ENCODE measurements at places on chromosomes 5 and 9.

DNA sequence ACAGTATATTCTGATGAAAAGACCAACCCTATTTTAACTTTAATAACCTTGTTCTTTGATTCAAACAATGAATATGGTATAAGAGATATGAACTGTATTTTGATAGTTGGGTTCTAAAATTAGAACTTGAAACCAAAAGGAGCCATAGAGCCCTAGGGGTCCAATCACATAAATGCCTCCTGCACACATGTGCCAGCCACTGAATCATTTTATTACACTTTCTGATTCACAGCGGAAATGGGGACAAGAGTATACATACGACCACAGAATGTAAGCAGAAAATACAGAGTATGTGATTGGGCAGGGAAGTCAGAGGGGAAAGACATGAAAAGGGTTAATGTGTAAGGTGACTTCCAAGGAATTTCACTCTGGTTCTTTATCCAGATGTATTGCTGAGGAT is 1000.2 kb downstream of the NR2F1-AS1 start:
- no peak for DNase-seq
- no peaks in the 10 kb centered on the region for H3K36me3 ChIP-seq
- no peak overlapping the region for H3K27ac ChIP-seq
- H3K27me3 ChIP-seq, result no peaks in the 10 kb centered on the region
- no peak overlapping the region for H3K4me3 ChIP-seq

DNA sequence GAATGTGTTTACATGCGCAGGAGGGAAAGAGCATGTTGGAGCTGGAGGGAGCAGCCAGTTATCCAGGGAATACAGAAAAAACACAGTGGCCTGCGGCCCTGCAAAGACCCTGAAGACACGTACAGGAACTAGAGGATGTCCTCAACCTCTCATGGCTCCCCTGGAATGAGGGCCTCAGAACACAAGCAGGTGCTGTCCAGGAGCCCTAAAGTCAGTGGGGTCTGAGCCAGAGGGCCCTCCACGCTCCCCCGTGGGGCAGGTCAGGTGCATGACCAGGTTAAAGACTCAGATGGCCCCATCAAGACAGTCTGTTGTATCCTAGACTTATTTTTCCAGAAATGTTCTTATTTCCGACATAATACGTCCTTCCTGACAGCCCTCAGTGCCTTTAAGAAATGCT is 106.9 kb downstream of the ROR2 start:
- H3K27ac ChIP-seq, result no peak overlapping the region
- H3K4me1 ChIP-seq, result peaks cover 33% of the 10 kb centered on the region

- peaks cover 2% of the 10 kb centered on the region for H3K4me1 ChIP-seq
- no peak overlapping the region for H3K4me3 ChIP-seq
- no peak for DNase-seq
- no peaks in the 10 kb centered on the region for H3K27me3 ChIP-seq
Observed at GRCh38 chr5:154285661-154286408, 95.3 kb downstream of the GALNT10 start.

- H3K36me3 ChIP-seq, result no peaks in the 10 kb centered on the region
- no peak overlapping the region for H3K4me3 ChIP-seq
- H3K4me1 ChIP-seq, result no peaks in the 10 kb centered on the region
Observed at GRCh38 chr5:39970117-39970798, 545.5 kb upstream of the DAB2 start.

GRCh38 chr5:126595486-126596083 is 566 bp upstream of the ALDH7A1 start:
- H3K36me3 ChIP-seq, result no peaks in the 10 kb centered on the region
- H3K4me3 ChIP-seq, result peak overlapping the region; percentile 67
- no peak for DNase-seq
- H3K4me1 ChIP-seq, result peaks cover 15% of the 10 kb centered on the region

GRCh38 chr5:56803025-56803424 is 12.3 kb upstream of the MAP3K1 start:
- no peak overlapping the region for H3K4me3 ChIP-seq
- H3K4me1 ChIP-seq, result peaks cover 7% of the 10 kb centered on the region
- no peak for DNase-seq
- no peak overlapping the region for H3K27ac ChIP-seq

DNA sequence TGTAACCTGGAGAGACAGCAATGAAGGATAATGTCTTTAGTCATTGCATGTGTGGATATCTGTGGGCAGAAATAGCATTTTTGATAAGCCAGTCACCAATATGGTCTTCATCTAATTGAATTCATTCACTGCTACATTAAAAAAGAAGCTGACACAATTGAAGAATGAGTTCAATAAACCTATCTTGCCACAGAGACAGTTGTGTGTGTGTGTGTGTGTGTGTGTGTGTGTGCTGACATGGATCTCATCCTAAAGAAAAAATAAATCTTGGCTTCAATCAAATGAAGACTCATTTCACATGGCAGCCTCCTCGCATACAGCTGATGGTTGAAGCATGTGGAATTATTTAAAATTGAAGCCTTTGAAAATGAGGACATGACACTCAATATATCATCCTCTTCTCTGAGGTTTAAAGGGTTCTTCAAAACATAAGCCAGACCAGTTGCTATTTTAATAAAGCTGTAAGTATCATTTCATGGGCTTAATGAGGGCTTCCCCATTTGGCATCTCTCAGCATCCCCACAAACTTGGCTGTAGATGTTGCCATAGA is 118.5 kb upstream of the PTPN3 start:
- DNase-seq, result no peak
- no peaks in the 10 kb centered on the region for H3K27me3 ChIP-seq
- no peaks in the 10 kb centered on the region for H3K36me3 ChIP-seq
- H3K27ac ChIP-seq, result no peak overlapping the region
- no peak overlapping the region for H3K4me3 ChIP-seq
- H3K4me1 ChIP-seq, result no peaks in the 10 kb centered on the region

DNA sequence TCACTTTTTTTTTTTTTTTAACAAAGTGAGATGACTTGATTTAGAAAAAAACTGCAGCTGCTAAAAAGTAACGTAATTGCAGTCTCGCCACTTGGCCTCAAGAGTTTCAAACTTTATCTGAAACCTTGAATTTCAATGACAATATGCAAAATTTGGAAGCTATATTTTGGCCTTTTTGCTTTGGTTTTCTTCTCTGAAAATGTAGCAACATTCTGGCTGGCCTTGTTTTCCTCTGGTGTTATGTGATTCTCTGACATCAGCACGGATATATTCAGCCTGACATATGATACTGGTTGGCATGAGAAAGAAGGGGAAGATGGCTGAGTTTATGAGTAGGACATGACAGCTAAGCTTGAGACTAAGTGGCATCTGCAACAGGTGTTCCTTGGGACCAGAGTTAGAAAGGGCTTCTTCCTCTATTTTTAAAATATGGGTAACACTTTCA is 136.5 kb downstream of the MEF2C start:
- no peak overlapping the region for H3K27ac ChIP-seq
- H3K4me3 ChIP-seq, result no peak overlapping the region
- peaks cover 10% of the 10 kb centered on the region for H3K27me3 ChIP-seq
- no peak for DNase-seq
- peaks cover 2% of the 10 kb centered on the region for H3K4me1 ChIP-seq
- H3K36me3 ChIP-seq, result no peaks in the 10 kb centered on the region

GRCh38 chr9:133667759-133668450 is 31.7 kb downstream of the DBH start:
- no peak for DNase-seq
- H3K4me1 ChIP-seq, result no peaks in the 10 kb centered on the region
- H3K27me3 ChIP-seq, result no peaks in the 10 kb centered on the region
- H3K36me3 ChIP-seq, result no peaks in the 10 kb centered on the region

DNA sequence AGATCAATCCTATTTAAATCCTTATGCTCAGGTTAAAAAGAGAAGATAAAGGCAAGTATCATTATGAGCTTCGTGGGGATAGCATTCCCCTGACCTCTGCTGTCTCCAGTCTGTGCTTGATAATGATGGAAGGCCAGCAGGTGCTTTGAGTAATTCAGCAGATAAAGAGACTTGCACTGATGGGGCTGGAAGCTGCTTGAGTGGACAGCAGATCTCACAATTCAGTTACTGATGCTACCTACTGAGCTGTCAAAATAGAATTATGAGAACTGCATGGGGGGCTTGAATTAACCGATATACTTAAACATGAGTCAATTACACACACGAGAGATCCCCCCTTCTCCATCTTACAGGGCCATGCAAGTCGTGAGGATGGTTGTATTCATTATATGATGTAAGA is 107.7 kb upstream of the GPR151 start:
- H3K36me3 ChIP-seq, result no peaks in the 10 kb centered on the region
- no peak overlapping the region for H3K27ac ChIP-seq
- no peaks in the 10 kb centered on the region for H3K4me1 ChIP-seq

DNA sequence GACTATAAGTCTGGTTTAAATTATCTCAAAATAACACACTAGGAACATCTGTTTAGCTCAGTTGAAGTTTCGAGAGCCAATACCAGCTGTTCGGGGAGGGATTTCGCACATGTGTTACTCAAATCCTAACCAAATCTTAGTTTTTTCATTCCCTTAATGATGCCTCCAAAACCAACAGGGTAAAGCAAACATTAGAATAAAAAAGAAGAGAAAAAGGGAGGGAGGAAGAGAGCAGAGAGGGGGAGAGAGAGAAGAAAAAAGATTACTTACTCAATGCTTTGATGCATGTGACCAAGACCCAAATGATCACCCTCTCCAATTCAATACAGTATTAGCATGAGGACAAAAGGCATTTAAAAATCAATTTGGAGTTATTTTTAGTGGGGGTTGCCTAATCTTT is 86.0 kb upstream of the NR5A1 start:
- H3K27me3 ChIP-seq, result peaks cover 28% of the 10 kb centered on the region
- H3K36me3 ChIP-seq, result no peaks in the 10 kb centered on the region
- no peak overlapping the region for H3K4me3 ChIP-seq
- DNase-seq, result no peak
- H3K4me1 ChIP-seq, result no peaks in the 10 kb centered on the region
- no peak overlapping the region for H3K27ac ChIP-seq

- DNase-seq, result no peak
- H3K27me3 ChIP-seq, result peaks cover 2% of the 10 kb centered on the region
- no peak overlapping the region for H3K27ac ChIP-seq
- H3K4me1 ChIP-seq, result peaks cover 7% of the 10 kb centered on the region
- no peaks in the 10 kb centered on the region for H3K36me3 ChIP-seq
- no peak overlapping the region for H3K4me3 ChIP-seq
Observed at GRCh38 chr5:81825237-81825636, 74.3 kb upstream of the SSBP2 start.

- H3K27me3 ChIP-seq, result peaks cover 6% of the 10 kb centered on the region
- no peak for DNase-seq
- H3K4me3 ChIP-seq, result no peak overlapping the region
- no peaks in the 10 kb centered on the region for H3K4me1 ChIP-seq
- no peaks in the 10 kb centered on the region for H3K36me3 ChIP-seq
Observed at GRCh38 chr5:38765399-38765861, 80.4 kb upstream of the OSMR start.

- H3K4me1 ChIP-seq, result peaks cover 26% of the 10 kb centered on the region
- no peak for DNase-seq
- H3K4me3 ChIP-seq, result no peak overlapping the region
- no peak overlapping the region for H3K27ac ChIP-seq
- peaks cover 2% of the 10 kb centered on the region for H3K27me3 ChIP-seq
Observed at GRCh38 chr5:146185161-146185560, 2.7 kb upstream of the LARS1 start.

DNA sequence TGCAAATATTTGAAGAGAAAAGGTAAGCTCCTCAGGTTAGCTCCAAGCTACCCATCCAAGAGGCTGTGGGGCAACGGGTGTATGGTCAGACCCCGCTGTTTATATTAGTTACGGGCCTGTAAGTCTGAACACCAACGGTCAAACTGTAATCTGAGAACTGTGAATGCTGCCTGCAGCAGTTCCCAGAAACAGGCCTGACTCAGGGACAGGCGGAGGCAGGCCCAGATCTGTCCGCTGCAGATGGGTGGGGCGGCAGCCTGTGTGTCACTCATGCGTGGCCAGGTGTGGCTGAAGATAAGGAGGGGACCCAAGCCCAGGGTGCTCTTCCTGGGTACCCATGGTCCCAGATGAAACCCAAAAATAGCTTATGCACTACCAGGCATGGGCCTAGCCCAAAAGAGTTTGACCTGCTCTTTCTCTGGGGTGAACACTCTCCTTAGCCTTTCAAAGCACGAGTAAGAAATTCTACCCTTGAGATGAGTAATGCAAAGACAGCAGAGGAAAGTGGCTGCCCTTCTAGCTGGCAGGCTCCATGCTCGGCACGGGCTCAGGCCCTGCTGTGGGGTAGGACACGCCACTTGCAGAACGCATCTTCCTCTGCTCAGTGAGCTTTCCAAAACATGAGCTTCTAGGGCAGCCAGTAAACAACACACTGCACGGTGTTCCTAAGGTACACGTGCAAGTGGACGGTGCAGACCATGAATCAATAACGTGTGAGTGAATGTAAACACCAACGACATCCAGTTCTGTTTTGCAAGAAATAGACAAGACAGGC is 9.1 kb downstream of the UBAC1 start:
- no peaks in the 10 kb centered on the region for H3K27me3 ChIP-seq
- no peaks in the 10 kb centered on the region for H3K4me1 ChIP-seq
- peaks cover 18% of the 10 kb centered on the region for H3K36me3 ChIP-seq
- H3K27ac ChIP-seq, result no peak overlapping the region
- no peak for DNase-seq
- no peak overlapping the region for H3K4me3 ChIP-seq

DNA sequence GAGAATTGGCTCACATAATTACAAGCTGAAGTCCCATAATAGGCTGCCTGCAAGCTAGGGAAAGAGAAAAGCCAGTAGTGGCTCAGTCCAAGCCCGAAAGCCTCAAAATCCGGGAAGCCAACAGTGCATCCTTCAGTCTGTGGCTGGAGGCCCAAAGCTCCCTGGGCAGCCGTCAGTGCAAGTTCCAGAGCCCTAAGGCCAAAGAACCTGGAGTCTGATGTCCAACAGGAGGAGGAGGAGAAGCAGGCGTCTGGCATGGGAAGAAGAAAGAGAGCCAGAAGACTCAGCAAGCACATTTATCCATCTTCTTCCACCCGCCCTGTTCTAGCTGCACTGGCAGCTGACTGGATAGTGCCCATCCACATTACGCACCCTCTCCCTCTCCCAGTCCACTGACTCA is 213.4 kb downstream of the GAS1 start:
- no peaks in the 10 kb centered on the region for H3K36me3 ChIP-seq
- no peaks in the 10 kb centered on the region for H3K4me1 ChIP-seq
- DNase-seq, result no peak

DNA sequence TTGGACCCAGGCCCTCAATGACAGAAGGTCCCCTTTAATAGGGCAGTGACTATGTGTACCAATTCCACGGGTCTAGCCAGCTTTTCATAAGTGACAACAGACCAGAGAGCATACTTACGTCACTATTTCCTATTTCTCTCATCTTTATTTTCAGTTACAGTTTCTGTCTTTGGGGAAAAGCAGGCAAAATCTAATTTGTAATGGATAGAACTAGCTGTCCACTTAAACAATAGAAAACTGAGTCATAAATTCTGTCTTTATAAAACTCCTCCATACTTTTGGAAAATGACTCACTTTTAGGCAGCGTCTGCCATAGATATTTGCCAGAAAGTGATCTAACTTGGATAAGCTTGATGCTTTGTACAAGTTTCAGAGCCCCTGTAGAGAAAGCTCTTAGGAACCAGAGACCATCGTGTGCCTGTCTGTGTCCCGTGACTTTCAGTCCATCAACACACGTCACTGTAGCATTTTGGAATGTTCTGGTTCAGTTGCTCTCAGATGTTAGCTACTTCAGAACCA is 101.9 kb downstream of the F2RL2 start:
- DNase-seq, result no peak
- peaks cover 13% of the 10 kb centered on the region for H3K36me3 ChIP-seq
- no peaks in the 10 kb centered on the region for H3K27me3 ChIP-seq
- no peak overlapping the region for H3K4me3 ChIP-seq
